ENCODE measurements at places on chromosomes 7 and 10. TPM values are rescaled to one million over a fixed set of nuclear protein-coding genes. Genes with fewer than 3 reads are reported as not detected.
A peak's percentile ranks its signal among the peaks of the same experiment; 100 is the strongest.

CYP2C8 gene
- 0.32 TPM for total RNA-seq

MSS51 gene
- total RNA-seq, result 1.9 TPM

GRCh38 chr7:88758381-88759229 lies 895 bp upstream of the ZNF804B start:
- peak; percentile 50 for DNase-seq

DNA sequence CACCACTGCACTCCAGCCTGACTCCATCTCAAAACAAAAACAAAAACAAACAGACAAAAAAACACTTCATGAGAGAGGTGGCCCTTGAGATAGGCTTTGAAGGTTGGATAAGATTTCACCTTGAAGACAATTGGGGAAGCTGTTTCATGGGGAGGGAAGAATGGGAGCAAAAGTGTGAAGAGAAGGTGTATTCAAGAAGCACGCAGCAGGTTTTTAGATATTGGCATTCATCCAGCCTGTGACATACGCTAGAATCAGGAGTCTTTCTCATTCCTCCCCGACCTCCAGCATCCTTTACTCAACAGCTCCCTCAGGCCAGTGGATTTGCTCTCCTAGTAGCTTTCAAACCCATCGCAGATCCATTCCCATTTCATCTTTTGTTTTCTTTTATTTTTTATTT lies 116.3 kb upstream of the FAM171A1 start:
- no peak for DNase-seq

DNA sequence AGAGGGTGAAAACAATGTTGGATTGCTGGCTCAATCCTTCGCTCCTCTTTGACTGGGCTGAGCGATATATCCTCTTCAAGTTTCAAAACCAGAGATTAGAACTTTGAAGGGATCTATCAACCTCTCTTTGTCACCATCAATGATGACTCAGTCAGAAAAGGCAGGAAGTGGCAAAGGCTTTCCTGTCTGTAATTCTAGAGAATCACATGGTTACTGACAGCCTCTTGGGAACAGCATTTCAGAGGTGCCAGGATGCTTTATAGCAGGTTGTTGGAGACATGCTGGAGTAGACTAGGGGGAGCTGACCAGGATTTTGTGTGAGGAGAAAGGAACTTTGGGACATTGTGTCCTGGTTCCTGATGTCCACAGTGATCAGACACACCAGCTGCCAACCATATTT lies 81.3 kb downstream of the PRKCQ start:
- DNase-seq, result no peak

GRCh38 chr10:68176797-68177196 lies 55.1 kb downstream of the ATOH7 start:
- no peak for DNase-seq

- DNase-seq, result no peak
Measured at GRCh38 chr7:30196408-30196807, 61.6 kb downstream of the MTURN start.

DNA sequence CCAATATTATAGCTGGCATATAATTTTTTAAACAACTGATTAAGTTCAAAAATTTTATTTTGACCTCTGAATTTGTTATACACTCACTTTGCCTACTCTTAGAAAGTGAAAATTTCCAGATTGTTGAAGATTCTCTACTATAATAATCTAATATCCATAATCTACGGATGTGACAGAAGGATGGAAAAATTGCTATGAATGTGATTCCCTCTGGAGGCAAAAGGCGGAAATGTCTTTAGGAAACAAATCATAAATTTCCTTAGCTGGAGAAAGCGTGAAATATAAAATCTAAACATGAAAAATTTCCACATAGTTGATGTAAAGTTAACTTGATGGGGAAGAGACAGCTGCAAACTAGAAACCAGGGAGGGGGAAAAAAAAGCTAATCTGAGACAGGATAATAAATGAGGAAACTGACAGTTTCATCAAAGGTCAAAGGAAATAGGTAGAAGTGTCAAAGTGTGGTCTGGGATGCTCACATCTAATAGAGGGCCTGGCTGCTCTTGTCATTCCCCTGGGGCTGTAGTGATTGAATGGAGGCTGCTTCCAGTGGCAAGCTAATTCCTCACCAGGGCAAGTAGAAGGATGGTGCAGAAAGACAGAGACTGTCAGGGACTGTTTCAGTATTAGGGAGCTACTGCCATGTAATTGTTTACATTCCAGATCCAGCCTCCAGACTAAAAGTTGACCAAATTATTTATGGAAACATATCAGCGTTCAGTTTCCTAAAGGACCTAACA lies 264.5 kb downstream of the SDHAF3 start:
- no peak for DNase-seq

GRCh38 chr10:61364619-61365018 lies 88.6 kb downstream of the TMEM26 start:
- no peak for DNase-seq
